Activated CD4-positive, alpha-beta T cell treated with anti-CD3 and anti-CD28 coated beads for 24 hours (primary cell): ENCODE measurements at places on chromosomes 11 and 22.

DNA sequence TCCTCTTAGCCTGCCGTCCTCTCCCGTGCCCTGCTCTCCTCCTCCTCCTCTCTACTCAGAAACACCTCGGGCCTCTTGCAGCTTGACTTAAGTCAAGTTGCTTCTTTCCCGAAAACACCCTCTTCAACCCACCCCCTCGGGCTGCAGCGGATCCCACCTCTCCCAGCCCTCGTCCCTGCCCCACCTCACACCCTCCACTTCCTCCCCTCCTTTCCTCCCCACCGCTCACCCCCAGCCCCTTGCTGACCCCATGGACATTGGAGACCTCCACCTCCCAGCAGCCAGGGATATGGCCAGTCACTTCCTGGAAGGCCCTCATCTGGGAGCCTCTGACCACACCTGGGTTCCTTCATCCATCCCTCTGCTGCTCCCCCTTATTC is 8.5 kb upstream of the CYTH4 start:
- no peak for DNase-seq

- DNase-seq, result no peak
Observed at GRCh38 chr11:43790444-43790794, 90.2 kb upstream of the ALKBH3 start.

GRCh38 chr22:36951746-36952145 is 38.3 kb downstream of the CSF2RB start:
- DNase-seq, result no peak

- no peak for DNase-seq
Observed at GRCh38 chr11:9568161-9568853, 5.2 kb upstream of the WEE1 start.

DNA sequence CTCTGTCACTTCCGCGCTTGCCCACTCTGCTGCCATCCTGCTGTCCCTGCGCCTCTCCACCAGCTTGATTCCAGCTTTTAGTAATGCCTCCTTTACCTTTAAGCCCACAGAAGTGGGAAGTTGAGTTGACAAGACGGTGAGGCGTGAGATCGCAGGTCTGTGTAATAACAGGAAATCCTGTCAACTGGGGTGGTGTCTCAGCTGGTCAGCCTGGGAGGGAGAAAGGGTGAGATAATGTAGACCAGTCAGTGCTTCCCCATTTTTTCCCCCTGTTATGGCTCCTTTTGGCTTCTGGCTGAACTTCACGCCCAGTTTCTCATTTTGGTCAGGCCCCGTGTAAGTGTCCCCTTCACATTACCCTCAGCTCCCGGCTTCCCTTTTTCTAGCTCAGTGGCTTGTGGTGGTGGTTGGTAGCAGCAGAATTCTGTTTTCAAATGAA is 98.9 kb downstream of the TRAF6 start:
- DNase-seq, result no peak

GRCh38 chr11:121435132-121435531 is 17.0 kb upstream of the SORL1 start:
- DNase-seq, result no peak

DNA sequence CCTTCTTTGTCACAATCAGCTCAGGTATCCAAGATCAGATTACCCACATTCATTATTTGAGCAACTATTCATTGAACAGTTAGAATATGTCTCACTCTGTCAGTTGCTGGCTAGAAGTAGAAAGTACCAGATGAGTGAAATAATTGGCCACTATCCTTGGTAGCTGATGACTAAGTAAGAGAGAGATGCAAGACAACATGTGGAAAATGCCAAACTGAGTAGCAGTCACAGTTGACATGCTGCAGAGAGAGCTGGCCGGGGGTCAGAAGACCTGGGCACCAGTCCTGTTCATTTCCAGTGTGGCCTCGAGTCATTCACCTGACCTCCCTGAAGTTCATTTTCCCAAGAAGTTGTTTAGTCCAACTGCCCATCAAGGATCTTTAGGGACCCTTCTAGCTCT is 22.5 kb upstream of the SMIM35 start:
- no peak for DNase-seq

DNA sequence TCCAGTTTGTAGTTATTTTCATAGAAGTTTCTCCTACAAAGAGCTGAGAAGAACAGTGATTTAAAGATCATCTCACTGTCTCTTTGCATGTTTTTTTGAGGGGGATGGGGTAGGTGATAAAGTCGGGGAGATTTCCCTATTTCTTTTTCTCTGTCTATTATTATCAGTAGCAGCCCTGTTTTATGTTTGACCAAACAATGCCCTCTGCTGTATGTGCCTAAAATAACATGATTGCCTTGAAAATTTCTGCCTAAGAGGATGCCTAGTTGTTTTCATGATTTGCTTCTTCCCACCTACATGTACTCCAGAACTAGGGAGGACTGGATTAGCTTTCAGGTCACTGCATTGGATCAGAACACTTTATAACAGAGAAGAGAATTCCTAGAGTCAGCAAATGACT is 1330.2 kb downstream of the LRRC4C start:
- no peak for DNase-seq

GRCh38 chr11:97912629-97913028 is 1108.1 kb upstream of the CNTN5 start:
- DNase-seq, result no peak

- DNase-seq, result peak; percentile 99
Observed at GRCh38 chr22:41091132-41092022, 1.0 kb upstream of the EP300 start.

DNA sequence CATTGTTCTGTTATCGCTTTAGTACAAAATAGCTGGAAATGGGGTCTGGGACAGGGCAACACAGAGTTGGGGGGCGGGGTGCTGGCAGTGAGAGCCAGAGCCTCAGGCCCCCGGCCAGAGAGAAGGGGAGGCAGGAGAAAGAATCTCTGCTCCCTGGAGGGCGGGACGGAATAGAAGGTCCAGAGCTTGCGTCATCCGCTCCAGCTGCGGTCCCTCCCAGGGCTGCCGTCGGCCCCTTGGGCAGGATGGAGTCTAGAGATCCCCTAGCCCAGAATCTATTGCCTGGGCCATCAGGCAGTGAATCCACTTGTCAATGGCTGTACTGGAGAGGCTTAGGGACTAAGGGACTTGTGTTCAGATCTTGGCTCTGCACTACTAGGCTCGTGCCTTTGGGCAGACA is 5.0 kb downstream of the TP53I11 start:
- DNase-seq, result no peak

DNA sequence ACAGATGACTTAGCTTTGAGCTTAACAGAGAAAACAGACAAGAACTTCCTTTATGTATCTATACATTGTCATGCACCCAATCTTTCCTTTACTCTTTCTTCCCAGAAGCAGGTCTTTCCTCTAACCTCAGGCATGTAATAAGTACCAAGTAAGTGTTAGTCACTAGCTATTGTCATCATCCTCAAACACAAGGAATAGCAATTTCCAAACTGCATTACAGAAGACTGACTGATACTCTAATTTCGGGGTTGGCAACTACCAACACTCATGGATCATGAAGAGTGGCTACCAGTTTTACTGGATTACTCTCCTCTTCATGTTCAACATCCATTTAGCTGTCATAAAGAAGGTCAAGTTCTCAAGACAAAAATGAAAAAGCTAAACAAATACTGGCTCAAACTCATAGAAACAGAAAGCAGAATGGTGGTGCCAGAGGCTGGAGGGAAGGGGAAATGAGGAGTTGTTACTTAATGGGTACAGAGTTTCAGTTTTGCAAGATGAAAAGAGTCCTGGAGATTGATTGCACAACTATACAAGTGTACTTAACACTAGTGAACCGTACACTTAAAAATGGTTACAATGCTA is 111.6 kb downstream of the SIK3 start:
- DNase-seq, result no peak

DNA sequence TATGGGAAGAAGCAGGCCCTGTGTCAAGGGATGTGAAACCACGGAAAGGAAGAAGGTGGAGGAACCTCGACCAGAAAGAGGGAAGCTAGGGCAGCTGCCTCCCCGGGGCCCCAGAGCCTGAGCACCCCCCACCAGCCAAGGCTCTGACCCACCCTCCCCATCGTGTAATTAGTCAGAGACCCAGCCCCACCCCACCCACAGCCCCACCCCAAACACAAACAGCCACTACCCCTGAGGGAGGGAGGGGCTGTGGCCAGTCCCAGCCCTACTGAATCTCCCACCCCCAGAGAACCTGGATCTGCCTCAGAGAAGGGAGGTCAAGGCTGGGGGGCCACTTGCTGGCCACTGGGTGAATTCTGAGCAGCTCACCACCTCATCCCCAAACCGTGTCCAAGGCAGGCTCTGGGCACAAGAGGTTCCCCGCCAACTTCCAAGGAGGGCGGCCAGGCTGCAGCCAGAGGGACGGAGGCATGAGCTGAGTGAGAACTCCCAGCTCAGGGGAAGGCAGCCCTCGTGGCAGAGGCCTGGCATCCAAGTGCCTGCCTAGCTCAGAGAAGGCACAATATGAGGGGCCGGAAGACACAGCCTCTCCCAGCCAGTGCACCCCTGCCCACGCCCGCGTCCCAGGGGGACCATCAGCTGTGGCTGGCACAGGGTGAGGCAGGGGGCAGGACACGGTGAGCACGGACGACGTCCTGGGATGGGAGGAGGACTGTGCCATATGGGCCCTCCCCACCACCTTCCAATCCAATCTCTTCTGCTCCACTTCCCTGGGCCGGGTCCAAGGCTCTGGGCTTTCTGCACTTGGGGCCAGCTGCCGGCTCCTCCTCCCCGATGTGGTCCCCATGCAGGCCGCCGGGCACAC is 2.7 kb downstream of the PLXNB2 start:
- no peak for DNase-seq

DNA sequence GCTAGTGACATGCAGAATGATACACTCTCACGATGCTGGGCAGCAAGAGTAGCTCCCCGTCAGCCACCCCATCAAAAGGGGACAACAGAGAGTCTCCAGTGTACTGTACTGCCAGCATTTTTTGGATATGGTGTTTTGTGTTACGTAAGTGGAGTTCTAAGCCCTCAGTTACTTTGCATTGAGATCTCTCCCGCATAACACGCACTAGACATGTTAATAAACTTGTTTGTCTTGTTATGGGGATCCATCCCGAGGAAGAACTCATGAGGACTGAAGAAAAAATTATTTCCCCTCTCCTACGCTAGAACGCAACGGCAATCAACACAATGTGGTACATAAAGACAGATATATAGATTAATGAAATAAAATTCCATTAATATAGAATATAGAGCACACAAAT is 24.2 kb downstream of the NCAPD3 start:
- DNase-seq, result no peak

DNA sequence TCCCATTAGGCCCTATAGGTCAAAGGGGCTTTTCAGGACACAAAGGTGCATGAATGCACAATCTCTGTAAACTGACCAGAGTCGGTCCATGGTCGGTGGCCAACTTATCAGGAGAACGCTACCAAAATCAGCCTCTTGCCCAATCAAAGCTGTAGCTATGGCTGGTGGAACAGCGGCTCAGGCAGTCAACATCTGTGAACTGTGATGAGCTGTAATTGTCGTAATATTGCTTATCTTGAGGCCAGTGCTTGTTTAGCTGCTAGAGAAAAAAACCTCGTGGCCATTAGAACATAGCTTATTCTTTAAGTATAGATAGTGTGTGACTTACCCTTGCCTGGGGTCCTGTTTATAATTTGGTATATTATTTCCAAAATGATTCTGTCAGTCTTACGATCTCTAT is 14.4 kb upstream of the CHST1 start:
- no peak for DNase-seq

GRCh38 chr22:48799227-48799970 is 1028.3 kb downstream of the BRD1 start:
- DNase-seq, result no peak

- no peak for DNase-seq
Observed at GRCh38 chr22:48493733-48494132, 1333.9 kb downstream of the BRD1 start.

DNA sequence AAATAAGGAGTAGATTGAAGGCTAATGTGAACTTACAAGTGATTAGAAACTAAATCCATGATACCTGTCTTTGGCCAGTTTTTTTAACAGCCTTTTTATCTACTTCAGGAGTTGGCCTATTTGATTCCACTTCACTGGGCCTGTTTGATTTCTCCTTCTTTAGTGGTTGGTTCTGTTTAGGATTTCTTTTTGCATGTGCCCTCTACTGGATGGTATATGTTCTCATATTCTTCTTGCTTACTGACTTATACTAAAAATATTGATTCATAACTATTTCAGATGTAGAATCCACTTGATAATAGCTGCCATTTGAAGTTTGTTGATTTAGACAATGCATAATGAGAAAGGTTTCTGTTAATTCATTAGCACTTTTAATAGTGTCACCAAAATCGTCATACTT is 53.9 kb downstream of the USP47 start:
- DNase-seq, result no peak

DNA sequence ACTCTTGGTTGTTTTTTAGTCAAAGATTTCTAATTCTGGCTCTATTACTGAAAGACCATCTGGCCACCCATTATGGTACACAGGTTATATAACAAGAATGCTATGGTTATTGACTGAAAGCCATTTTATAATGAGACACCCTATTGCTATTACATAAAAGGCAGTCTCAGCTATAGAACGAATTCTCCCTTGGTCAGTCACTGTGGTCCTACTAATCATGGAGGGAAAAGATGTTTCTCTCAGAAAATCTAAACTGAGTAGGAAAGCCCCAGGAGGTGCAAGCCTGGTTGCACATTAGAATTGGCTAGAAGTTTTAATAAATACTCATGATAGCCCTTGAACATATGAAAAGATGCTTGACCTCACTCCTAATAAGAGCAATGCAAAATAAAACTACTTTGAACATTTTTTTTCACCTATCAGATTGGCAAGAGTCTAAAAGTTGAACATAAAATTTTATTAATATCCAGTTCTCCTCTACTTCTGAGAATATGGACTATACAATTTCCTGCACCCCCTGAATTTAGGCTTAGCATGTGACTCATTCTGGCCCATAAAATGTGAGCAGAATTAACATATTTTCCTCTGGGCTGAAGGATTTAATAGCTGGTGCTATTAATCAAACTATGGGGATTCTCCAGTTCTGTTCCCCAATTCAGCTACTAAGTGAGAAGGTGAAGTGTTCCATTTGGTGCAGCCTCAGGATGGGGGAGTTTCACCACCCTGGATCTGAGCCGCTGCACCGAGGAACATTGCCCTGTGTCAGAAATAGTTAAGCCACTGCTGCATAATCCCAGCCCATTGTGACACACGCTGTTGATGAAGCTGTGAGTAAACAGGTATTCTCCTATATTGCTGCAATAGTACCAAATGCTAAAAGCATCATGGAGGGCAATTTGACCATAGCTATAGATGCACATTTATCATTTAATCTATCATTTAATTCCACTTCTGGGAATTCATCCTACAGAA is 11.5 kb upstream of the CRKL start:
- DNase-seq, result no peak

GRCh38 chr22:37817705-37818408 is 5.3 kb upstream of the GALR3 start:
- peak; percentile 86 for DNase-seq

DNA sequence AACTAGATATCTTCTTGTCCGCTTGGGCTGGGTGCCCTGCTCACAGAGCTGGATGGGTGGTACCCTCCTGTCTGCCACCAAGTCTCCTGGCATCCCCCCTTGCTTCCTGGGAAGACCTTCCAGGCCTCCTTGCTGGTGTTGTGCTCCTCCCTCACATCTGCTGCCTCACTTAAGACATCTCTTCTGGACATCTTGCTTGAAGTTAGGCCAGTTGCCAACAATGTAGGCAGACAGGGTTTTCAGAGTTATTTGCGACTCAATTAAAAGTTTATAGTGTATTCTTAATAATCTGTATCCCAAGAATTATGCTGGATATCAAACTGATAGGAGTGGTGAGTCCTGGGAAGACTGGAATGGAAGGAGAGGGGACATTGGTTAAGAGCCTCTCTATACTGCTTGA is 64.0 kb upstream of the TNRC6B start:
- no peak for DNase-seq

GRCh38 chr11:4025248-4025966 is 69.2 kb upstream of the RRM1 start:
- no peak for DNase-seq

GRCh38 chr11:72263361-72263760 is 19.4 kb upstream of the PHOX2A start:
- no peak for DNase-seq
